ENCODE measurements at places on chromosomes 6 and 20.

GRCh38 chr6:135854799-135855198 is 3.3 kb downstream of the PDE7B start:
- DNase-seq: no peak

- no peak for DNase-seq
Measured at GRCh38 chr20:56429941-56430340, 17.9 kb downstream of the CASS4 start.

GRCh38 chr6:108200631-108201030 is 34.8 kb downstream of the NR2E1 start:
- no peak for DNase-seq

DNA sequence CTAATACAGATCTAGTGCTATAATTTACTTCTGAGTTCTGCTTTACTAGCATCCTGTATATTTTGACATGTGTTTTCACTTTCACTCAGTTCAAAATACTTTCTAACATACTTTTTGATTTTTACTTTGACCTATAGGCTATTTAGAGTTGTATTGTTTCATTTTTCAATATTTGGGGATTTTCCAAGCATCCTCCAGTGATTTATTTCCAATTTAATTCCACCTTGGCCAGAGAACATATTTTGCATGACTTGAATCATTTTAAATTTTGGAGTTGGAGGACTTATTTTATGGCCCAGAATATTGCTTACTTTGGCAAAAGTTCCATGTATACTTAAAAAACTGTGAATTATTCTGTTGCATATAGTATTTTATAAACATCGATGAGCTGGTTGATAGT is 1215.6 kb upstream of the MAP3K7 start:
- DNase-seq: no peak

DNA sequence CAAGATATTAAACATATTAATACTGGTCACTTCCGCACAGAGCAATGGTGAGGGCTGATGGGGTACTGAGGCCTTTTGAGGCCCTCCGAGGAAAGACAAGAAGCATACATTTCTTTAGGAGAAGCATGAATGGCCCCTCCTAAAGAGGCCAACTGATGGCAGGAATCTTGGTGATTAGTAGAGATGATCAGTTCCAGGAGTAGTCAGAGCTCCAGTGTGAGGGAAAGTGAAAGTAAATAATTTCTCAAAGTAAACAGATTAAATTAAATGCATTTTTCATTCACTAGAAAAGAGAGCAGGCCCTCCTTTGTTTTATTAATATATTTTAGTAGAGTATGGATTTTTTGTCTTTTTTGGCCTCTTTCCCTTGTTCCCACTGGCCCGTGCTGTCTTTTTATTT is 38.2 kb downstream of the NOX3 start:
- DNase-seq: no peak

DNA sequence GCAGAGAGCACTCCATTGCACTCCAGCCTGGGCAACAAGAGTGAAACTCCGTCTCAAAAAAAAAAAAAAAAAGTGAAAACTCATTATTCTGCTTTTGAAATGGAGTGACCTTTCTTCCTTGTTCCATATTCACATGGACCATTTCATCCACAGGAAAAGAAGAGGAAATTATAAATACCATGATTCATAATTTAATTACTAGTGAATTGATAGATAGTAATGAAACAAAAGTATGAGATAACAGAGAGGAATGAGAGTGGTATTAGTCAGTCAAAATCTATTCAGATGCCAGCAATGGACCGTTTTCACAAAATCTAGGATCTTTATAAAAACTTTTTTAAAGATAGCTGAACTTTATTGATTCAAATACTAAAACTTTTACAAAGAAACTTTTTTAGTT is 443.1 kb upstream of the FLRT3 start:
- DNase-seq: no peak

DNA sequence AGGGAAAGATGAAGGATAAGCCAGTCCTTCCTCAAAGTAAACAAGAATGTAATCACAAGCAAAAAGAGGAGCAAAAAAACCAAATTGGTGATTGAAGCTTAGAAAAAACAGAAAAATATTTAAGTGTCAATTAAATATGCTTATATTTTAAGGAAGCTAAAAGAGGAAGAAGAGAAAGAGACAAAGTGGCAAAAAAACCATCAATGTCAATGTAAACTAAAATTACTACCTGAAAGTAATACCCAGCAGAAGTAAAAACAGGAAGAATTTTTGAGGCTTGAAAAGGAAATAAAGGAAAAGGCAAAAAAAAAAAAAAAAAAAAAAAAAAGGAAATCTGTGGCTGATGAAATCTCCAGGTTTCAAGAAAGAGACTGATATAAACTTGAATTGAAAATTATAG is 36.2 kb upstream of the OGFRL1 start:
- no peak for DNase-seq

- DNase-seq: no peak
Measured at GRCh38 chr6:35292494-35292893, 5.1 kb upstream of the DEF6 start.

- no peak for DNase-seq
Measured at GRCh38 chr20:63655249-63655648, 2.0 kb upstream of the STMN3 start.

- no peak for DNase-seq
Measured at GRCh38 chr20:41058674-41059635, 30.3 kb downstream of the TOP1 start.

DNA sequence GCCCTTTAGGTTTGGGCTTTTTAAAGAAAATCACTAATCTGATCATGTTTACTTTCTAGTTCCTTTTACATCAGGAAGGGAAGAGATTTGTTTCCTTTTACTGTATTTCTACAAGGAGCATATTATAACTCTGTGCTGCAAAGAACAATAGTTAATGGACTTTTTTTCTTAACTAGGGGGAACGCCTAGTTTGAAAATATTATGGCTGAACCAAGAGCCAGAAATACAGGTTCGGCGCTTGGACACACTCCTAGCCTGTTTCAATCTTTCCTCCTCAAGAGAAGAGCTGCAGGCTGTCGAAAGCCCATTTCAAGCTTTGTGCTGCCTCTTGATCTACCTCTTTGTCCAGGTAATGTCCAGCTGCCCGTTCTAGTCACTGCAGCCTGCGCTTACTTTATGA is 41.4 kb downstream of the FAM120B start:
- no peak for DNase-seq

GRCh38 chr6:21396313-21396712 is 197.2 kb upstream of the SOX4 start:
- no peak for DNase-seq

- no peak for DNase-seq
Measured at GRCh38 chr20:44123251-44123650, 63.7 kb downstream of the JPH2 start.

GRCh38 chr6:166304106-166304505 is 4.1 kb downstream of the PRR18 start:
- DNase-seq: no peak

GRCh38 chr6:72769459-72770125 is 147.7 kb downstream of the KCNQ5 start:
- no peak for DNase-seq

DNA sequence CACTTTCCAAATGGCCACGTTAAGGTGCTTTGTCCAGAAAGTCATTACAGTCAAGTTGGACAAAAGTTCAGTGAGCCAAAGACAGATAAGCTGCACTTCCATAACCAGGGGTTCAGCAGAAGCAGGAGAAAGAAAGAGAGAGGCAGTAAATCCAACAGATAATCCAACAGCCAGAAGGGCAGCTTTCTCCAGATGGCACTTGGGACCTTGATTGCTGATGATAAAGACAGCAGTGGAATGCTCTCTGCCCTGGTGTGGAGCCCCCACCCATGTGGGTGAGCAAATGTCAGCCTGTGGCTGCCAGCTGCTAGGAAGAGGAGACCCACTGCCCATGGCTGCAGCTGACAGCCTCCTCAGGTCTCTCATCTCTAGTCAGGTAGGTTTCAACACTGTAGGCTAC is 18.7 kb upstream of the NRSN1 start:
- DNase-seq: no peak

DNA sequence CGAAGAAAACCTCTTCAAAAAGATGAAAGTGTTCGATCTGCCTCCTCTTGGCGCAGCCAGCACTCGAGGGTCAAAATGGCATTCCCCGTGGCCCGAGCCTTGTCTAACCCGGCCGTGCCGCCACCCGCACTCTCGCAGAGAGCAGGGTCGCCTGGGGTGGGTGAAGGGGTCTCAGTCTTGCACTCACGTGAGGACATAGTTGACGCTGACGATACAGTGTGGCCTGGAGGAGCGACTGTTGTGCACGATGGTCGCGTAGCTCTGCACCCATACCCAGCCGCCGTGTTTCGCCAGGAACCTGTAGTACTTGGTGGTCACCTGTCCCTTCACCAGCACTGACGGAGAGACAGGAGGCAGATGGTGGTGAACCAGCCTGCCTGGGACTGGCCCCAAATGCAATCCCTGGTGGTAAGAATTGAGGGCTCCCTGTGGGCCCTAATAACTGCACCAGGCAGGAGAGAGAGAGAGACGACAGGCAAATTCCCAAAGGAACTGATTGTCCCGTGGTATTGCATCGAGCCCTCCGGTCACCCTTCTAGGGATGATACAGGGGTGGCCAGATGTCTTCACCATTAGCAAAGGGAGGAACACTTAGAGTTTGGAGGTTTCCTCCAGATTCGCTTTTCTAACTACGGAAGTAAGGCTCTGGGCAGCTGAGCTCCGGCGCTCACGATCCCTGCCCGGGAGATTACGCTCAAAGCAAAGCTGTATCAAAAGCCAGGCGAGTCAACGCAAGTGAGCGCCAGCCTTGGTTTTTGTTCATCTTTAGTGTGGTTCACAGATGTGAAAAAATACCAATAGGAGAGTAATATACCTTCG is 17.4 kb downstream of the SIM1 start:
- no peak for DNase-seq

DNA sequence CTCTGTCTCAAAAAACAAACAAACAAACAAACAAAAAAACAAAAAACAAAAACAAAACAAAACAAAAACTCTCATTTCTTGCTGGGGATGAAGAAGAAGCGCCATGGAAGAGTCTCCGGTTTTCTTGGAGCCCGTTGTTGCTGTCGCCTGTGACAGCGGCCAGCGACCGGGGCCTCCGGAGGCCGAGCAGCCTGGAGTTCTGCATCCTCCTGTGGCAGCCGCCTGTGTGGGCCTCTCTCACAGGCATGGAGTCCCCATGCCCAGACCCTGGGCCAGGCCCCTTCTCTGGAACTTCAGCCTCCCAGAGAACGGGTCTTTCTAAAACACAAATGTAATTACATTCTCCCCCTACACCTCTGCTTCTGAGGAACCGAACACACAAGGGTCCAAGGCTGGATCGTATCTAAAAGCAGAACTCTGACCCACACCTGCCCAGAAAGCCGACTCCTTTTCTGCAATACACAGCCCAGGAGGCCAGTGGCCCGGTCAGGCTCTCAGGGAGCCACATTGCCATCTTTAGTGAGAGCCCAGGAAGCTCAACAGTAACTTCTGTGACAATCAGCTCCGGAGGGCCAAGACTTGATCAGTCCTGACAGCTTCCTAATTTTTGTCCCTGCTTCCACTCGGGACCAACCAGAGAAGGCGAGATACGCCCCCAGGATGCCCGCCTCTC is 18.5 kb downstream of the DACT2 start:
- DNase-seq: no peak

DNA sequence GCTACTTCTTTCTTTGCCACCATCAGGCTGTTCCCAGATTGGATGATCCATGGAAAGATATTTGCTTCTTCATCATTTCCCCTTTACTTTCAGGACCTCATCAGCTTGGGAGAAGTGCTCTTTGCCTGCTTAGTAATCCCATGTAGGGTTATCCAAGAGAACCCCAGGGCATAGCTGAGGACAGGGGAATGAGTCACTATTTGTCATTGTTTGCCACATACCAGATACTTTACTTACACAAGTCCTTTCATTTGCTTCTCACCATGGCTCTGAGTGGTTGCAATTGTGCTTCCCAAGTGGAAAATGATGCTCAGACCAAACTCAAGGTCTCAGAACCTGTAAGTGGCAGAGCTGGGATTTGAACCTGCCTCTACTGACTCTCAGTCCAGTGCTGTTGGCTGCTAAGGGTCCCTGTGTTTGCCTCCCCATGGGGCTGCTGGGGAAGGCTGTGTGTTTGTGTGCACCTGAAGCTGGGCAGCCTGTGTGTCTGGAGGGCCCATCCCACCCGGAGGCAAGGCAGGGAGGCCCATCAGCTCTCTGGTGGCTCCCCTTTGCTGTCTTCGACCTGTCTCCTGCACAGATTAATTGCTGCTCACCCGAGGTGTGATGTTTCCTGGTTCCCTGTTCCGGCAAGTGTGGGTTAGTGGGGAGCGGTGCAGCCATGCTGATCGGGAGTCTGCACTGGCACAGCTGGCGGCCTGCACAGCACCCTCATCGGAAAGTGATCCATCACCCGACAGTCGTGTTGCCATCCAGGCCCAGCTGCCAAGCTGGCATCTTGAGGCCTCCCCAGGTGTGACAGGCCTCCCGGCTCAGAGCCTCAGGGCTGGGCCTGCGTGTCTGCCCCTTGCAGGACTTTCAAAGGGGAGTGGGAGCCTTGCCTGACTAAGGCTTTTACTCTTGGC is 228.8 kb downstream of the DHX35 start:
- DNase-seq: no peak

GRCh38 chr6:7471171-7471570 is 70.3 kb upstream of the DSP start:
- DNase-seq: no peak

Measured in stimulated activated CD8-positive, alpha-beta memory T cell treated with anti-CD3 and anti-CD28 coated beads, Interleukin-2, amount 100 ng/mL, for 1 hour (primary cell).